ENCODE measurements at places on chromosomes 6 and 20.

DNA sequence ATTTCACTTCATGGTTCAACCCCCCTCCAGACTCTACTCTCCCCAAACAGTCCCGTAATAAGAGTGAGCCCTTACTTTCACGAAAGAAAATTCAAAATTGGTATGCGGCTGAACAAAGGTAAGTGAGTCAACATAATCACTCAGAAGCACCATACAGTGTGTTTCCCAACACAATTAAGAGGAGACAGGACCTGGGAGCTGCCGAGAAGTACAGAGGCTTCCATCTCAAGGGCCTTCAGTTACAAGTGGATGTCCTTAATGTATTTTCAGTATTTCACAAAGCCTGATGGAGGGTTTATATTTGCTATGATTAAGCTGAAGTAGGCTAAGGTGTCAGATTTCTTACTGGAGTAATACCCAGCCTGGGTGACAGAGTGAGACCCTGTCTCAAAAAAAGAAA lies 51.1 kb downstream of the MYO6 start:
- no peak for DNase-seq

GRCh38 chr20:32397567-32398084 lies 39.5 kb downstream of the ASXL1 start:
- DNase-seq: no peak

GRCh38 chr6:97282238-97282725 lies 734 bp downstream of the MMS22L start:
- peak; percentile 10 for DNase-seq

DNA sequence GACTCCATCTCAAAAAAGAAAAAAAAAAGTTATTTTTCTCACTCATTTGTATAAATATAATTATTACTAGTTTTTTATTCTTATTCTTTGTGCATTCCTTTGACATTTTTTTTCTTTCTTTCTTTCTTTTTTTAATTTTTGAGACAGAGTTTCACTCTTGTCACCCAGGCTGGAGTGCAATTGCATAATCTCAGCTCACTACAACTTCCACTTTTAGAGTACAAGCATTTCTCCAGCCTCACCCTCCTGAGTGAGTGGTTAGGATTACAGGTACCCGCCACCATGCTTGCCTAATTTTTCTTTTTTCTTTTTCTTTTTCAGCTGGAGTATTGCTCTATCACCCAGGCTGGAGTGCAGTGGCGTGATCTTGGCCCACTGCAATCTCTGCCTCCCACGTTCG lies 51.4 kb upstream of the JARID2 start:
- DNase-seq: no peak

- peak; percentile 60 for DNase-seq
Observed at GRCh38 chr6:111551521-111552231, 54.0 kb downstream of the TRAF3IP2 start.

GRCh38 chr6:117629119-117629660 lies 26.9 kb upstream of the GOPC start:
- DNase-seq: no peak

DNA sequence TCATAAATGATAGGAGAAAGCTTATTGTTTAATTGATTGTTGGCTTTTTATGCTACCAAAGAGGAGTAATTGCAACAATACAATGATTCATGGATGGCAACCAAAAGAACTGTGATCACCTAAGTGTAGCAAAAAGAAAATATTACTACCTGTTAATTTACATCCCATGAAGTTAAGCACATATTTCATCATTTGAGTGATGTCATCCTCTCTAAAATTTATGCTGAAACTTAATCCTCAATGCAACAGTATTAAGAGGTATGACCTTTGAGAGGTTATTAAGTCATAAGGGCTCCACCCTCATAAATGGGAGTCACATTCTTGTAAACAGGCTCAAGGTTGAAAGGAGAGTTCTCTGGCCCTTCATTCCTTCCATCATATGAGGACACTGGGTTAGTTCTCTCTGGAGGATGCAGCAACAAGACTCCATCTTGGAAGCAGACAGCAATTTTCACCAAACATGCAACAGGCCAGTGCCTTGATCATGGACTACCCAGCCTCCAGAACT lies 190.6 kb upstream of the GRIK2 start:
- DNase-seq: no peak

DNA sequence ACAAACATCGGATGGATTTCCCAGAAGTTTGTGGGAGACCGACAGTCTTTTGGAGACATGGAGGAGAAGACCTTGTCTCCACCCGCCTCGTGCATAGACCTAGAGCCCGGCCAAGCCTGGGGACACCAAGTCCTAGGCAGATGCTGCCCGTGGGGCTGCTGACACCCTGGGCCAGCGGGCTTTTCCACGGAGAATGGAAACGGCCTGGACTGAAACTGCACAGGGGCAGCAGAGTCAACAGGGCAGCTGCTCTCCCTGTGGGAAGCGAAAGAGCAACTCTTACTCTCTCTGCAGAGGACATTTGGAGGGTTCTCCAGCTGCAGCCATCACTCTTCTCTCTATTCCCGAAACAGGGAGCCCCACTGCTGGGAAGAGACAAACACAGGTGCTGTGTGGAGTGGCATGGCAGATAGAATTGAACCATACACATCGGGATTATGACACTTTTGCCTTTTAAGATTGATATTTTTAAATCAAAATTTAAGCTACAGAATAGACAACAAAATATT lies 401.2 kb downstream of the THBS2 start:
- DNase-seq: no peak

- DNase-seq: no peak
Observed at GRCh38 chr6:46290421-46291274, 119.9 kb upstream of the ENPP5 start.

DNA sequence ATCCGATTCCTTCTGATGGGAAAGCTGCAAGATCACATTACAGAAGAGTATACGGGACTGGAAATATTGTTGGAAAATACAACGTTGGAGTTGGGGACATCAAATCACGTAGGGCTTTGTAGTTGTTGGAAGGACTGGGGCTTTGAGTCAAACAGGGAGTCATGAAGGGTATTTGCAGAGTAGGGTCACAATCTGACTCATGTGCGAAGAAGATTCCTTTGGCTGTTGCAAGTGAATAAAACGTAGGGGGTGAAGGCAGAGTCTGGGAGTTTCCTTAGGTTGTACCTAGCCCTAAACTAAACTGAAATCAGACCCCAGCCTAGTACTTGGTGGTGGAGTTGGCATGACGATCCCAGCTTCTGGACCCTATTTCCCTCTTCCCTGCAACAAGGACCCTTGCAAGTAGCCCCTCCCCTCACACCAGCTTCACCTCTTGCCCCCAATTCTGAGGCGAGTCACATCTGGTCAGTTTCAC lies 32.3 kb downstream of the SNX5 start:
- no peak for DNase-seq

DNA sequence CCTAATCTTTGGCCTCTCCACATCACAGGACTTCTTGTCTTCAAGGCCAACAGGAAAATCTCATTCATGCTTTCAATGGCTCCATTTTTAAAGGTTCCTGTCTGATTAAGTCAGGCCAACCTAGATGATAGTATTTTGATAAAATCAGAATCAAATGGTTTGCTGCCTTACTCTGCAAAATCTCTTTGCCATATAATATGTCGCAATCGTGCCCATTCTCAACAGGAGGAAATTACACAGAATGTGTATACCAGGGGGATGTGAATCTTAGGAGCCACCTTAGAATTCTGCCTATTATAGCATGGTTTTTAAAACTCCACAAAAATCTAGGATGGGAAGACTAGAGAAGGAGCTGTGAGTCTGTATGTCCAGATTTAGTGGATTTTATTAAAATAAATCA lies 612.9 kb upstream of the MAN1A1 start:
- DNase-seq: no peak

GRCh38 chr6:167996424-167997199 lies 859 bp upstream of the KIF25 start:
- DNase-seq: no peak

GRCh38 chr6:107479089-107479690 lies 10.7 kb upstream of the SOBP start:
- DNase-seq: no peak

- DNase-seq: no peak
Observed at GRCh38 chr20:48276021-48276342, 490.7 kb upstream of the SULF2 start.

DNA sequence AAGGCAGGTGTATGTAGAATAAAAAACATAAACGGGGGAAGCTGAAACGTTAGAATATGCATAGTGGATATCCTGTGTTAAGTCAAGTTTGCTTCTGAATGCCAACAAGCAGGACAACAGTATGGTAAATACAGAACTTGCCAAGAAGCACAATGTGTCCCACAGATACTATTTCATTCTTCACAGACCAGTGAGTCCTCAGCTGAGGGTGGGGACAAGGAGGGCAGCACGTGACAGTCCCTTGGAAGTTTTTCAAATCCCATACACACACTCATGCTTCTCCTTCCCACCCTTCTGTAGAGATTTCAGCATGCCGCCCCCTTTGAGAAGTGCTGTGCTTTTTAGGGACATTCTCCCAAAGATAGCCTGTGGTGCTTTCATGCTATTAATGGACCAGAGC lies 268.5 kb upstream of the ECI2 start:
- DNase-seq: no peak

DNA sequence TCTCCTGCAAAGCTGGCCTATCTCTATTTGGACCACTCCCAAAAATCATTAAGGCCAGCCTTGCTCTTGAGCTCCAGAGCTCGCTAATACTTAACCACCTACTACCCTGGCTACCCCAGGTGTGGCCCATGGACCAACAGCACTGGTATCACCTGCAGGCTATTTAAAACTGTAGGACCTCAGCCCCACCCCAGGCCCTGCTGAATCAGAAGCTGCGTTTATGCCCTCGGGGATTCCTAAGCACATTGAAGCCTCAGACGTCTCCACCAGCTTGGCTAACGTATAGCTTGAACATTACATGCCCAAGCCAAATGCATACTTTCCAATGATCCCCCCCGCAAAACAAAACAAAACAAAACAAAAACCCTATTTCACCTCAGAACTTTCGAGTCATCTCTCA lies 19.7 kb upstream of the SPAG4 start:
- no peak for DNase-seq

DNA sequence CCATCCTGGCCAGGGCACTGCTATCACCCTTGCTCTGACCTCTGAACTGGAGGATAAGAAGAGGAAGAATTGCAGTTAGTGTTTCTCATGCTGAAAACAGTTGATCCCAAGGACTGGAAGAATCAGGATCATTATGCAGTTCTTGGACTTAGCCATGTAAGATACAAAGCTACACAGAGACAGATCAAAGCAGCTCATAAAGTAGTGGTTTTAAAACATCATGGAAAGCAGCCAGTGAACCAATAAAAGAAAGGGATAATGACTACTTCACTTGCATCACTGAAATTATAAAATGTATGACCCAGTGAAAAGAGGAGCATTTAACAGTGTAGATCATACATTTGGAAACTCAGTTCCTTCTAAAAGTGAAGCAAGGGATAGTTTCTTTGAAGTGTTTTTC lies 47.7 kb downstream of the DNAH8 start:
- no peak for DNase-seq

GRCh38 chr20:53917145-53918019 lies 153.0 kb downstream of the BCAS1 start:
- peak; percentile 73 for DNase-seq

GRCh38 chr20:19104186-19104585 lies 108.3 kb upstream of the SLC24A3 start:
- DNase-seq: no peak

DNA sequence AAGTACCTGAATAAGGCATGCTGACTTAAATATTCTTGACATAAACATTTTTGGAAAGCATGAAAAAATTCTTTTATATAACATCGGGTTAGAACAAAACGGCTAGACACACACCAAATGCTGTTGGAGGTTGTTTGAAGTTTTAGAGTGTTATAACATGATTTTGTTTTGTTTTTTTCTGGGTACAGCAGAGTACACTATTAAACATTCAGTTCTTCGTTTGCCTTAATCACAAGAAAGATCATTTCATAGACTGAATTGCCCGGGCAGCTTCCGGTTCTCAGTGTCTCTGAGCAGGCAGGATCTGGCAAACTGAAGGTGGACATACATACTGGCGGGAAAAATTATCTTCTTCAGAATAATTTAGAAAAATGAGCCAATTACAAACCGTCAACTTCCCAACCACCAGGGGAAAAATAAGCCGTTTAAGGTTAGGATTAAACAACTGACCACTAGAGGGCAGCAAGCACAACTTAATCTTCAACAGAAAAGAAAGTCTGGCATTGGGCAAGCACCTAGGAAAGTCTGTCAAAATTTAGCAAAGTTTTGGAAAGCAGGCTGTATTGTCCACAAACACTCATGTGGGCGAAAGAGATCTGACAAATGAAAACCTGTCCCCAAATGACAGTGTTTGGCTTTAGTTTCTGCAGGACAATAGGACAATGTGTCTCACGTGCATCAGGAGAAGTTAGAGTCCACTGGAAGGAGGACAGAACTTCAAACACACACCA lies 15.0 kb downstream of the ZNF217 start:
- no peak for DNase-seq

- DNase-seq: no peak
Observed at GRCh38 chr6:41046084-41046483, 3.8 kb downstream of the TSPO2 start.

DNA sequence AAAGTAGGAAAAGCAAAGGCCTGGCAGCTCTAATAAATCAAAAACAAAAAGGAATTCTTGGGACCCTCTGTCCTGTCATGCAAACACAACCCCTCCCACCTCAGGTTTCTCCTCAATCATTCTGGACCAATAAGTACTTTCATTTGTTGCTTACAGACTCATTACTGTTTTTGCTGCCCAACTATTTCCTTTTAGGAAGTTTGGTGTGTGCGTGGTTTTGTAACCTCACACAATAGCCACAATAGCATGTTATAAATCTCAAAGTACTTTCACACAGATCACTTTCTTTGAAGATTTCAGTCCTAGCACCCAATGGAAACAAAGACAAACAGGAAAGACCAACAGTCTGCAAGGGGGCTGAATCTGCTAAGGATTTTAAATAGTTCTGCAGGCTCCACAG lies 4.5 kb downstream of the MRPL14 start:
- DNase-seq: no peak

DNA sequence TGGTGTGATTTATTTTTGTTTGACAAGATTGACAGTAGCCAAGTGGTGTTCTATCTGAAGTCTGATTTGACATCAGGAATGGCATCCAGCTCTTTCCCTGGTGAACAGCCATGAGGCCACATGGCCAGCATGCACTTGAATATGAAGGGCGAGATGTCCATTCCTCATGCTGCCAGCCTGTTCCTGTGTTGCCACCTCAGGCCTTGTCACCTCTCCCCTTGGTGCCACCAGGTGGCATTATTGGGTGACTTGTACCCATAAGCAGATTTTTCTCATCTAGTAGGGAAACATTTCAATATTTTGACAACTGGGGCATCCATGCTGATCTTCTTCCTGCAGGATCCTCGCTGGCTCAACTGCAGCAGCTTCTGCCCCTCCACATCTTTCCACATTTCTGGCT lies 199.1 kb downstream of the ERMARD start:
- DNase-seq: peak; percentile 54

DNA sequence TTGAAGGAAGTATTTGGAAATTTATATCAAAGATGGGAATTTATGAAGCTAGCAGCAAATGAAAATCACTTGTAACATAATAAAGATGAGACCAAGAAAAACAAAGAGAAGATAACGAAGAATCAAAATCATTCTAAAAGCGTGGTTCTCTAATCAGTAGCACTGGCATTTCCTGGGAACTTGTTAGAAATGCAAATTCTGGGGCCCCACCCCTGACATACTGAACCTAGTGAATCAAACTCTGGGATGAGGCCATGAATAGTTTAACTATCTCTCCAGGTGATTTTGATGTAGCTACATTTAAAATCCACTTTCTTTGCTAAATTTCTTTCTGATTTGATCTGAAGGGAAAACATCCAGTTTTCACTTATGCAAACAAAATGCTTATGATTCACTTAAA lies 1075.6 kb downstream of the HACE1 start:
- no peak for DNase-seq

Data from mucosa of descending colon (tissue), 3 donors.